ENCODE measurements at places on chromosomes 2 and 18. TPM values are rescaled to one million over a fixed set of nuclear protein-coding genes. Genes with fewer than 3 reads are reported as not detected.

Gene MC2R
- total RNA-seq, result not detected

DNA sequence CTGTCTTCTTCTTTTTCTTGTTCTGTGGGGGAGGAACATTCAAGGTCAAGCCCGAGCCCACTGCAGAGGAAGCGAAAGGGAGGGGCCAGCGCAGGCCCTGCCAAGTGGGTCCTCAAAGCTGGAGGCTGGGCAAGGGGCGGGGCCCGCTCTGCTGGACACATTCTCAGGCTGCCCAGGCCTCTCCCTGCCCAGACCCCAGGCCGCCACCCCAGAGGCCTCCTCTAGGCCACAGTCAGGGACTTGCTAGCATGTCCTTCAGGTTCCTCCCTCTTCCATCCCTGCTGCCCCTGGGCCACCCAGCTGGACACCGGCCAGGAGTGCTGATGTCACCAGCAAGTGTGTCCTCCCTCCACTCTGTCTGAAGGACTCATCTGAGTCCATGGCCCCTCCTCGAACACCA is 44.1 kb downstream of the KIF1A start:
- no peak for DNase-seq

Gene SLC9A4
- total RNA-seq, result not detected

- DNase-seq, result no peak
These were observed 8.3 kb upstream of the RMC1 start for GRCh38 chr18:23494992-23495391.

Measured in left lobe of liver (tissue), 2 donors.